Lung microvascular endothelial cell (primary cell): ENCODE measurements at places on chromosomes 4 and X.

DNA sequence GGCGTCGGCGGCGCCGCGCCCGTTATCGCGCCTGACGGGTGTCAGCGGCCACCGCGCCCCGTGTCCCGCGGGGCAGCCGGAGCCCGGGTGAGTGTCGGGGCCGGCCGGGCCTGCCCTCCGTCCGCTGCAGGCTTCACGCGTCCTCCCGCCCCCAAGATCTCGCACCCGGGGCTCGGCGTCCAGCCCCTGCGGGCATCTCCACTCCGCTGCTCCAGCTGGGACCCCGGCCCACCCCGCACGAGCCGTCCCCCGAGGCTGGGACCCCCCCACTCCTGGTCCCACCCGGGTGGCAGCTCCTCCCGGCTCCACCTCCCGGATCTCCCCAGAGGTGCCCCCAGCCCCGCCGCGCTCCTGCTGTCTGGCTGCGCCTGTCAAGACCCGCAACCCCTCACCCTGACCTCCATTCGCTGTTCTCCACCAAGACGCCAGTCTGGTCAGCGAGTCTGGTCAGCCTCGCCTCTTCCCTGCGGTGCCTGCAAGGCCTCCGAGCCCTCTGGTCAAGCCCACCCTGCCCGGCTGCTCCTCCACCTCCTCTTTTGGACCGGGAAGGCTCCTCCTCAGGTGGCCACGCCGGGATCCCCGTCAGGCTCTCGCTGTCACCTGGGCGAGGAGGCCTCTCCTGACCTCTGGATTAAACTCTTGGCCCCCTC is 66.0 kb upstream of the NKX1-1 start:
- DNase-seq: no peak

DNA sequence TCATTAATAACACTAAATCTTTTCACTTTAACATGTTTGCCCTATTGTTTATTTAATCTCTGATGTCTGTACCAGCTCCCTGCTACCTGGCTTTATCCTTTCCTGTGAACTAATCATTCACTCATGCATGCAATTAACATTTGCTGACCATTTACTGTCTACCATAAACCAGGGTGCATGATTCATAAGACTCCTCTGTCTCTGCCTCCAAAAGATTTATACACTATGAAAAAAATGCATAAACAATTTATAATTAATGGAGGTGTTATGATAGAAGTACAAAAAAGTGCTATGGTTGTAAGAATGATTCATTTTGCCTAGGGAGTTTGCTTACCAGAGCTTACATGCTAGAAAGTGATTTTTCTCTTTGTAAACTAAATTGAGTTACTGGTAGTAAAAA is 24.5 kb upstream of the CPEB2 start:
- no peak for DNase-seq

DNA sequence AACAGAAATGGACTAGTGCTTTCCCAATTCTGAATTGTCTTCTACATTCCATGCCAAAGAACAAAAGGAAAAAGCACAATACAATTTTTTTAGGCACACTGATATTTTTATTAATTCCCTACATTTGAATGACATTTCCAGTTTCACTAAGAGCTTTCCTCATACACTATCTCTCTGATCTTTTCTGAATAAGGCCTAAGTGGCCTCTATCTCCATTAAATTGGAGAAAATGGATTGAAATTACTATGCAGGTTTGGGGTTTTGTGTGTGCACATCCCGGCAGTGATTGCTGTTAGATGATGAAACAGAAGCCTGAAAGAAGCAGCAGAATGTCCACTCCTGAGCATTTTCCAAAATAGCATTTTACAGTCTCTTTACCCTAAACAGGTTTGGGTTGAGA is 104.0 kb downstream of the ATP11C start:
- no peak for DNase-seq

DNA sequence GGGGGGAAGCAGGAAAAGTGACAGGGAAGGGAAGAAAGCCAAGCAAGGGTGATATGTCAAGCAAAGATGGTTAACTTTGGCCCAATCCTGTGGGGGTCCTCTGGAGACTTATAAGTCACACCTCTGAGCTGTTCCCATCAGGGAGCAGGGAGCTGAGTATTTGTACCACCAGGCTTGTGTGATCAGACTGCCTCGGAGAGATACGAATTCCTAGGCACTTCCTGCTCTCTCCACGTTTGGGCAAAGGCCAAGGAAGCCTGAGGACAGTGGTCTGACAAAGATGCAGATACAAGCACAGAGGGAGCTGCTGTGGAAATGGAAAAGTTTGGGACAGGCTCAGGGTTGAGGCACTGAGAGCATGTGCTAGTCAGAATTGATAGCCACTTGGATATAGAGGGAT is 10.4 kb upstream of the PPP3CA start:
- peak; percentile 40 for DNase-seq

GRCh38 chr4:15906020-15906443 is 32.5 kb downstream of the FGFBP1 start:
- DNase-seq: peak; percentile 45

GRCh38 chr4:72977936-72978485 is 91.5 kb downstream of the COX18 start:
- DNase-seq: peak; percentile 27

GRCh38 chrX:50168241-50168687 is 32.5 kb downstream of the AKAP4 start:
- DNase-seq: no peak

DNA sequence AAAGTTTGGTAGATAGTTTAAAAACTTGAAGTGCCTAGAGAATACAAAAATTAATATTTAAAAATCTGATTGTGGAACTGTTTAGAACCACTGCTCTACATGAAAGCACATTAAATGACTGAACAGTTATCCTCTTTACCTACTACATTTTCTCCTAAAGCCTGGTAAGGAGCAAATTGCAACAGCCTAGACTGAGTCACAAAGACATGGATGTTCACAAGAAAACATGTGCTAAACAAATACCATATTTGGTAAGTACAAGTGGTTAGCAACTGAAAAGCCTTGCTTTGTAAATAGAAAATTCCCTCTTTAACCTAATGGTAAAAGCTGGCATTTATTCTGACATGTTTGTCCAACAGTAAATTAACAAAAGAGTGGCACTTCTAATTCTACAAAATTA is 203.1 kb downstream of the FBXO8 start:
- no peak for DNase-seq

GRCh38 chr4:170033999-170034398 is 7.8 kb upstream of the MFAP3L start:
- no peak for DNase-seq

DNA sequence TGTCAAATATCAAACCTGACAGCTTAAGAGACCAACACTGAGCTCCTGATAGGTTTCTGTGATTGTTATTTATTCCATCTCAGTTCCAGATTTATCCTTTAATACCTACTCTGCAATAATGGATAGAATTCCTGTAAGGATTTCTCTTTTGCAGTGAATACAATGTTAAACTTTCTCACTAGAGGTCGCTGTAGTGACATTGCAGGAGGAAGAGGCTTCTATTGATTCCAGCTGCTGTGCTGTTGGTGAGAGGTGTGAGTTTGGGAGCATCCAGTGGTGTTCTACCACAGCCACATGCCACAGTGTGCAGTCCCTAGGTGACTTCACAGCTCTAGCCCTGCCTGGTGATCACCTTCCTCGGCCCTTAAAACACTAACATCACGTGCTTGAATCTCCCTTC is 34.6 kb upstream of the DCAF8L2 start:
- peak; percentile 6 for DNase-seq

- no peak for DNase-seq
Measured at GRCh38 chrX:153882086-153882498, 3.9 kb downstream of the L1CAM start.

GRCh38 chrX:139532834-139533233 is 2.3 kb downstream of the F9 start:
- no peak for DNase-seq

GRCh38 chr4:2141762-2142451 is 82.8 kb downstream of the NAT8L start:
- DNase-seq: no peak

- DNase-seq: no peak
Measured at GRCh38 chrX:118988911-118989310, 14.5 kb downstream of the LONRF3 start.

GRCh38 chr4:152460488-152460887 is 75.4 kb downstream of the FBXW7 start:
- peak; percentile 56 for DNase-seq

DNA sequence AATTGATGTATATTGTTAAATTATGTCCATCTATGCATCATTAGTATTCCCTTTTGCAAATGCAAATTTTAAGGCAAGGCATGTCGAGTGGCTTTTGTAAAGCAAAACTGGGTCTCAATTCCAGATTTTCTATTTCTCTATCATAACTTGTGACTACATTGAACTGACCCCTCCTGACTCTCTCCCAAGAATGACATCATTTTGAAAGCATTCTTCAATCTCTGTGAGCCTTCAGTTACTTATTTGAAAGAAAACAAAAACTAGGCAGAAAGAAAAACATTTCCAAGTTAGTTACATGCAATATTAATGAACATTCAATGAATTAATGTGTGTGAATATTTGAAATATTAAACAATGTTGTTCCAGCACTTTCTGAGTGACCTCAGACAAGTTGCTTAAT is 314.3 kb upstream of the CLNK start:
- no peak for DNase-seq

GRCh38 chrX:40146262-40147125 is 48.7 kb upstream of the BCOR start:
- peak; percentile 55 for DNase-seq

DNA sequence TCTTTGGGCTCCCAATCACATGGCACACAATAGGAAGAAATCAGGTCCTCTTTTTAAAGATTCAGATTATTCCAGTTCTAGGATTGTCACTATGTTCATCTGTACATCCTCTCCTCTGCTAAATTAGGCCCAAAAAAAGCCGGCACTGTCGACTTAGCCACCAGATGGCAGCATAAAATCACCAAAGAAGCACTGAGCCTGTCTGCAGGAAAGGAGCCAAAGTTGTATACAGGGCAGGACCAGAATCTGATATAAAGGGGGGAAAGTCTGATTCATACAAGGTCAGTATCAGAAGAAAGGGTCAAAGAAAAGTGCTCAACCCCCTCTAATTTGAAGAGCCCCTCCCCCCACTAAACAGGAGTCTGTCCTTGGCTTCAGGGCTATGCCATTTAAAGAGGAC is 292.5 kb downstream of the CHIC1 start:
- peak; percentile 66 for DNase-seq

DNA sequence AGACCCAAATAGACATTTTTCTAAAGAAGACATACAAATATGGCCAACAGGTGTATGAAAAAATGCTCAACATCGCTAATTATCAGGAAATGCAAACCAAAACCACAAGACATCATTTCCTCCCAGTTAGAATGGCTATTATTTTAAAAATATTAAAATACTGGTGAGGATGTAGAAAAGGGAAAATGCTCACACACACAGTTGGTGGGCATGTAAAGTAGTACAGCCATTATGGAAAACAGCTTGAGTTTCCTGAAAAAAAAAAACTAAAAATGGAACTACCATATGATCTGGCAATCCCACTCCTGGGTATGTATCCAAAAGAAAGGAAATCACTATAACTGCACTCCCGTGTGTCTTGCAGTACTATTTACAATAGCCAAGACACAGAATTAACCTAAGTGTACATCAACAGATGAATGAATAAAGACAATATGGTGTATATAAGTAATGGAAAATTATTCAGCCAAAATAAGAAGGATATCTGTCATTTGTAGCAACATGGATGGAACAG is 128.9 kb upstream of the DKK2 start:
- no peak for DNase-seq

DNA sequence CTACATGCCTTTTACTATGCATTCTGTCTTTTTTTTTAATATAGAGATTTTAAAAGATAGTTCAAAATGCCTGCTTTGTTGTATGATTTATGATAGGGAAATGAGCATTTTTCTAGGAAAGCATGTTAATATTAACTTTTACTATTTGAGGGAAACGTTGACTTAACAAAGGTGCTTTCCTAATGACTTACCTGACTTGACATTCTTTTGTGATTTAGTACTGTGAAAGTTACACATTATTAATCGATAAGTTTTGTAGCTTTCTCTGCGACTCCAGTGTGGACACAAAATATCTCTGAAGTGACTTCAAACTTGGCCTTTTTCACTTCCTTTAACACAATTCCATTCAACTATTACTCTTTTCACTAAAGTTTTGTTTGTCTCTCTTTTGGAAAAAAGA is 184.3 kb downstream of the GC start:
- no peak for DNase-seq
